Stimulated activated CD8-positive, alpha-beta memory T cell treated with anti-CD3 and anti-CD28 coated beads, Interleukin-4, amount 100 ng/mL, for 4 hours (primary cell): ENCODE measurements at places on chromosomes 16 and 17.

GRCh38 chr17:10195090-10195805, 3.2 kb downstream of the GAS7 start:
- no peak for DNase-seq

- no peak for DNase-seq
These were observed 7.9 kb downstream of the FNDC8 start for GRCh38 chr17:35129154-35129972.

DNA sequence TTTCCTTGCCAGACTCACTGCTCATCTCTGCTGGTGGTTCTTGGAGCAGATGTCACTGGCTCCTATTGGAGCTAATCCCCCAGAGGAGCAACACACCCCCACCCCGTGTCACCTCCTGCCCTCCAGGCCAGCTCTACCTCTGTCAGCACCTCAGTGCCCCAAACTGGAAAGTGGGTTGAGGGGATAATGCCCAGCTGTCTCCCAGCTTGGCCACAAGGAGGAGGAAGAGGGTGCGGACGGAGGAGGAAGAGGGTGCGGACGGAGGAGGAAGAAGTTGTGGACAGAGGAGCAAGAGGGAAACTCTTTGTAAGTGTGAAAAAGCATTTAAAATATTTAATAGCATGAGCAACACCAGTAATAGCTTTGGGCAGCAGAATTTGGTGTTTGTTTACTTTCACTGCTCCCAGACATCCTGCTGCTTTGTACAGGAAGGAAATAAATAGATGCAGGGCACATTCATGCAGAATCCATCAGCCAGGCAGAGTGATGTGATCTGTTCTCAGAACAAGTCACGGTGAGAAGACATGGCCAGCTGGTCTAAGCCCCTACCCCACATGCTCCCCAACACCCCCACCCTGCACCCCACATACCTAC, 82.5 kb downstream of the C17orf67 start:
- DNase-seq = no peak

DNA sequence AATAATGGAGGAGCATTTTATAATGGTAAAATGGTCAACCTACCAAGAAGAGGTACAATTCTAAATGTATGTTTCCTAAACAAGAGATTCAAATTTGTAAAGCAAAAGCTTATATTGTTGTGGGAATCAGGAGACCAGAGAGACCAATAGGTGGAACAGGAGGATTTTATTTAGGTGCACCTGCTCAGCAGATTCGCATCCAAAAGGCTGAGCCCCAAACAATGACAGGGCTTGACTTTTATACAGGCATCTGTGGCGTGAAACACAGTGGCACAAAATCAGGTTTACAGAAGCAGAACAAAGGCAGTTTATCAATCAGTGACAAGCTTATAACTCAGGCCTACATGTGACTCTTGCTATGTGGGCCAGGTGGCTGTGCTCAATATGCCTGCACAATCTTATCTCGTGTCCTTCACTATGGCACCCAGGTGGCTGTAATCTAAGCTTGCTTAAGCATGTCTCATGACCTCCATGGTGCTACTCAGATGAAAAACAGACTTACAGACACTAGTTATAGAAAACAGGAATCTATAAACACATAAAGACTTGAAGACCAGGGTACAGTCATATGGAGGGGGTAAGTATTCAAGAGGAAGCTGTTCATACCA, 780.2 kb upstream of the CA10 start:
- DNase-seq = no peak

DNA sequence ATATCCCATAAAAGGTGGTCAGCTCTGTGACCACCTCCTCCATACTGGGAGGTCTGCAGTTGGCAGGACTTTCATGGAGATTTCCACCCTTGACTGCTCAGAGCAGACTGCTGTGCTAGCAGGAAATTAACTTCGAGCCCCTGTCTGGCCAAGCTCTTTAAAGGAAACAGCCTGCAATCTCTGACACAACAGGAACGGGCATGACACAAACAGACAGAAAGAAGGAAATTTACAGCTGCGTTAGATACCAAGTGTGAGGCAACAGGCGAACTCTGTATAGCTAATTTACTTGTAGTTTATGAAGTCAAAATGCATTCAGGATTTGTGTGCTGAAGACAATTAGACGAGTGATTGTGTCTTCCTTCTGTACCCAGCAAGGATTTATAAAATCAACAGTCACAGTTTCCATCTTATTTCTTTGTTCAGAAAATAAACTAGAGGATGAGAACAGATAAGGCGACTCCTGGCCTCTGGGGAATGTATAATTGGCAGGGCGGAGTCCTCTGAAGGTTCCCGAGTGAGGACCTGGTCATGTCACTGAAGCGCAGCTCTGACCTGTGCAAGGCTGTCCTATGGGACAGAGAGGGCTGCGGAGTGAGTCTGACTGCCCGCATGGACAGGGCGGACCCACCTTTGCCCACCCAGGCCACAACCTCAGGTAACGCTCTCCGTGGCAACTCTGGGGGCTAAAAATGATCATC, 16.1 kb downstream of the WIPI1 start:
- DNase-seq = no peak

DNA sequence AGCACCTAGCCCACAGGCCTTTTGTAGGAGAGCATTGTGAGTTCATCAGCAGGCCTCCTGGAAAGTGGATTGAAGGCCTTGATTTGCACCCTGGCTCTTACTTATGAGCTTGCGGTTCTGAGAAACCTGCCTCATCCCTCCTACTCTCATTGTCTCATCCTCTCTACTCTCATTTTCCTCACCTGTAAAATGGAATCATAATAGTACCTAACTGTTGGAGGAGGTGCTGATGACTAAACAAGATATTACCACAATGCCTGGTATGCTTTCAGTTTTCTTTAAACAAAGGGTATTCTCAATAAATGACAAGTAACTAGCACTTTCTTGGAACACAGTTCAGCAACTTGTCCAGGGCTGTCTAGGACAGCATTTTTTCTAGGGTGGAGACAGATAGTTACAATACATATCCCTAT, 243.1 kb upstream of the MAF start:
- no peak for DNase-seq

DNA sequence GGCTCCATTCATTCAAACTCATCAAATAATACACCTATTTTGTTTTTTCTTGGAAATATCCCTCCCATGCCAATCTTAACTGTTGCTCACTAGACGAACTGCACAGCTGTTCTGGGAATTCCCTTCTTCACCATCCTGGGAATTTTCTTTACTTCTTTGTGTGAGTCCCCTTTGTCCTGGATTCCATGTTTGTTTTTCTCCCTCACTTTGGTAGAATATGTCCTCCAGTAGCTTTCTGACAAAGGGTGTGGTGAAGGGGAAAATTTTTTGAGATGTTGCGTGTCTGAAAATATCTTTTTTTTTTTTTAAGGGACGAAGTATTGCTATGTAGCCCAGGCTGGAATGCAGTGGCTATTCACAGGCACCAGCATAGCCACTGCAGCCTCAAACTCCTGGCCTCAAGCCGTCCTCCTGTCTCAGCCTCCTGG, 17.2 kb upstream of the UTP6 start:
- DNase-seq = no peak

- DNase-seq = no peak
These were observed 18.0 kb upstream of the GAS7 start for GRCh38 chr17:10216213-10216938.

- no peak for DNase-seq
These were observed 13.3 kb downstream of the AFMID start for GRCh38 chr17:78200451-78200850.

DNA sequence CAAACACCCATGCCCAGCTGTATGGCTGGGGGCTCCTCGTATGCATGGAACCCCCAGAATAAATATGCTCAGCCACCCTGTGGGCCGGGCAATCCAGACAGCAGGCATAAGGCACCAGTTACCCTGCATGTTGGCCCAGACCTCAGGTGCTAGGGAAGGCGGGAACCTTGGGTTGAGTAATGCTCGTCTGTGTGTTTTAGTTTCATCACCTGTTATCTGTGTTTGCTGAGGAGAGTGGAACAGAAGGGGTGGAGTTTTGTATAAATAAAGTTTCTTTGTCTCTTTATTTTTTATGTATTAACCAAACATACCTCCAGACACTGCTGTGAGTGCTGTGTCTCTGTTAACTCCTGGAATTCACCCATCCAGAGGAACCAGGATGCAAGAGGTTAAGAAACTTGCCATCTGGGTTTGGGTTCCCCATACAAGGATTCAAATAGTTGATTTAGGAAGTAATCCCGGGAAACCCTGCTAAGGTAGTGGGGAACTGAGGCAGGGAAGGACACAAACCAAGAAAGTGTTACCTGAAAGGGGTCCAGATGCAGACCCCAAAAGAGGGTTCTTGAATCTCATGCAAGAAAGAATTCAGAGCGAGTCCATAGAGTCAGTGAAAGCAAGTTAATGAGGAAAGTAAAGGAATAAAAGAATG, 37.4 kb upstream of the IL21R start:
- DNase-seq = no peak

GRCh38 chr16:88375236-88375975, 7.4 kb upstream of the ZNF469 start:
- DNase-seq = no peak

GRCh38 chr16:88922114-88922825, 54.7 kb downstream of the CBFA2T3 start:
- DNase-seq = no peak

GRCh38 chr17:79804856-79805696, 8.2 kb upstream of the CBX8 start:
- DNase-seq = no peak
